ENCODE measurements at places on chromosomes 13 and 19.

DNA sequence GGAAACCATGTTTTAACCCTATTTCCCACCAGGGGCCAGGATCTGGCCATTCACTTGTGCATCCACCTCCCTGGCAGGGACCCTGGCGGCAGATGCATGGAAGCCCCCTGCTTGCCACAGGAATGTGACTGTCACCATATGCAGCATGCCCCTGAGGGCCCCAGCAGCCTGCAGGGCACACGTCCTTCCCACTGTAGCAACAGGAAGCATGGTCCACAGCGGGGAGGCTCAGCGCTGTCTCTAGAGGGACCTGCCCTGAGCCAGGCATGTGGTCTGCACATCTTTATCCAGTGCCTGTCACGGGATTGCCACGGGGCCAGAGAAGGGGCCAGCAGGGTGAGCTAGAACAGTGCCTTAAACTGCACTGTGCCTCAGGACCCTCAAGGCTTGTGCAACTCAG, 34.9 kb upstream of the MCF2L start:
- DNase-seq, result no peak

GRCh38 chr13:73687087-73687486, 447.1 kb downstream of the KLF12 start:
- DNase-seq, result no peak

DNA sequence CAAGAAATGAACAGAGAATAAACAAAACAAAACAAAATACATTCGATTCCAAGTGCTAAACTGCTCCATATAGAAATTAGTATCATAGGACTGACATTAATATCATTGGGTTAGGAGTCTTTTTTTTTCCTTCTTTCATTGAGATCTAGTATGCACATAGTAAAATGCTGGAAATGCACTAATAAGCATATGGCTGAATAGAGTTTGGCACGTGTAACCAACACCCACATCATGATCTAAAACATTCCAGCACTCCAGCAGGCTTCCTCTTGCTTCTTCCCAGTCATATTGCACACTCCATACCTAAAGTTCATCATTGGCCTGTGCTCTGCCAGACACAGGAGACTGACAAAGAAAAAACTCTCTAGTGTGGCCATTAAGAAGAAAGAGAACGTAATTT, 117.5 kb downstream of the POU4F1 start:
- no peak for DNase-seq

- no peak for DNase-seq
Observed at GRCh38 chr13:104983601-104984000, 1551.9 kb downstream of the EFNB2 start.

GRCh38 chr13:40453351-40454021, 213.0 kb downstream of the FOXO1 start:
- DNase-seq, result peak; percentile 32

- DNase-seq, result peak; percentile 95
Observed at GRCh38 chr19:56594783-56595547, at the start of gene ZNF71. TSS of gene ZNF71 (plus strand) at chr19:56595302. CDS start at chr19:56601559, 6,257 bp downstream.

- peak; percentile 44 for DNase-seq
Observed at GRCh38 chr19:46840498-46840942, 10.1 kb downstream of the AP2S1 start.

- DNase-seq, result peak; percentile 69
Observed at GRCh38 chr19:2962018-2962670, 15.2 kb upstream of the TLE6 start.

GRCh38 chr13:32212421-32212820, 102.7 kb downstream of the ZAR1L start:
- peak; percentile 69 for DNase-seq

DNA sequence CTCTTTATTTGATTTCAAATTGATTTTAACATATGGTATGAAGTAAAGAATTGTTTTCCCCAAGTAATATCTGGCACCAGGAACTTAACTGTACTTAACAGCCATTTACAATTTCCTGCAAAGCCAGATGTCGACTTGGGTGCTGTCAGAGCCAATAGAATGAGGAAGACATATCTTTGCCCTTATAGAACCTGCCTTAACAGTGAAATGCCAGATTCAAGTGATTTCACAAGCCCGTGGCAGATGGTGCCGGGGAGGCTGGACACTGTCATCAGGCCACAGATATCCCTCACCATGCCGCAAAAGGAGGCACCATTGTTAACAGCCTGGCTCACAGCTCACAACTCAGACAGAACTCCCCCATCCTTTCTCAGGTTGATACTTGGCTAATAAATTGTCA, 48.7 kb downstream of the ESD start:
- DNase-seq, result no peak

DNA sequence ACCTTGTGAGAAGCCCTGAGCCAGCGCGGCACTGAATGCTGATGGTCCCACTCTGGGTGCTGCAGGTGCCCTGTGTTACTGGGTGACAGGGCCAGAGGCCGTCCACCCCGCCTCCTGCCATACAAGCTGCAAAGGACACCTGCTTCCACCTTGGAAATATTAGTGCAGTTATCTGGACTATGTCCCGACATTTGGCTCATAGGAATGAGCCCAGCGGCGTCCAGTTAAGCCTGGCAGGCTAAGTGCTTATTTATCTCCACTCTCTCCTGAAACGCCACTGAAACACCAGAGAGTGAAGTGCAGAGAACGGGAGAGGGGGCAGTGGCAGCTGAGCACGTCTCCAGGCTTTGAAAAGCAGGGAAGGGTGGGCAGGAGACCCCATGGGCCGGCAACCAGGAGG, 145.8 kb downstream of the KDM4B start:
- DNase-seq, result no peak

DNA sequence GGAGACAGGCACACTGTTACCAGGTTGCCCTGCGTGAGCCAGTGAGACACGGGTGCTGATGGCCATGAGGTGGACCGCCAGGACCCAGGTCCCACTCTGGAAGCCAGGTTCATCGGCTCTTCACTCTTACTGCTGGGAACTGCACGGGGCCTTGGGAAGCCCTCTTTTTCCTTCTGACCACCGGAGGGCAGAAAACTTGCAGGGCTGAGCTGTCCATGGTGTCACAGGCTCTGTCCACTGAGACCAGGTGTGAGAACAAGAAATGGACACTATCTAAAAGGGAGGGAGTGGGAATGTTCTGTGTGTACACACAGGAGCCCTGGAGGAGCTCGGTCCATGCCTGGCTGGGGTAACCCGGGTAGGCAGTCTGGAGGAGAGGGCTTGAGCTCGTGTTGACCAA, 93.4 kb downstream of the UQCRFS1 start:
- no peak for DNase-seq

GRCh38 chr13:80100636-80101035, 240.3 kb downstream of the SPRY2 start:
- DNase-seq, result peak; percentile 73

DNA sequence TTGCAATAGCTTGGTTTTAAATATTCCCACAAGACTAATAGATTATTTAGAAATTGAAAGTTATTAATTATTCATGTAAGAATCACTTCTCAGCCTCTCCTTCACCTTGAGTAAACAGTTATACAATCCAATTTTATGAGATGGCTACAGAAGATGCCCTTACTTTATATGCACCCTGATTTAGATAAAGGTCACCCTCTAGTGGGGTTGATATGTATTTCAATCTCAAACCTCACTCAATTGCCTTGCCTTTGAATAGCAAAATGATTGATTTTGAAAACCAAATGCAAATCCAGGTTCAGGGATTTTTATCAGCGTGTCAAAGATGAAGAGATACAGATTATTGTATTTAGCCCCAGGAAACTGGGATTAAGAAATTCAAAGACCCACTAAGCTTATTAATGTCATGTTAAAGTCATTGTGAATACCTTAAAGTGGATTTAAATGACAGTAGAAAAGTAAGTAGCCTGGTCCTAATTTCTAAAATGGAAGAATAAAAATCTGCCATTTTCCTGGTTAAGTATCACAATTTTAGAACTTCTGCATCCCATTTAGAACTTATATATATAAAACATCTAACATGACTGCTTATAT, 305.1 kb downstream of the ITGBL1 start:
- peak; percentile 18 for DNase-seq

DNA sequence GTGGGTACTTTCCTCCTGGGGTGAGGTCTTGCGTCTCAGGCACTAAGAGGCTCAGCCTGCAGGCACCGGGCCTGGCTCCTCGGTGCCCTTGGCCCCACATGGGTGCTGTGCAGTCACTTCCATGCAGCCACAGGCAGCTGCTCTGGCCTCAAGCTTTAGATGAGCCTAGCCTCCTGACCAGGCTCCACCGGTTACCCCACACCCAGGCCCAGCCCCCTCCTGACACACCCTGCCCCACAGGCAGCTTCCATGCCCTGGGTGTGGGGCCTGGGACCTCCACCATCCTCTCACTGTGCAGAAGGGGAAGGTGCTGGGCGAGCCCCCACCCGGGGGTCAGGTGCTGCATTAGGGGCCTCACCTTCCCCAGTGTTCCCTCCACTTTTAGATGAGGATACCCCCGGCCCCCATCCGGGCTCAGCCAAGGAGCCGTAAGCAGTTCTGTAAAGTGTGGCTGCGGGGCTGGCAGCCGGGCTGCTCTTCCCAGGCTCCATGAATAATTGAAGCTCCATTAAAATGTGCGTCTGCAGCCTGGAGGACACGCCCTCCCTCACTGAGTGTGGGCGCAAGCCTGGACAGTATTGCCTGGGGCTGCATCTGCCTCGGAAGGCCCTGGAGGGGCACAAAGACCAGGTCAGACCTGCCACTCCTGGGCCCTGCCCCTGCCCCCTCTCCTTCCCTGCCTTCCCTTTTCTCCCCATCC, 72.5 kb upstream of the KCTD15 start:
- no peak for DNase-seq

- DNase-seq, result no peak
Observed at GRCh38 chr19:9580728-9581127, 3.6 kb downstream of the ZNF121 start.

- DNase-seq, result peak; percentile 1
Observed at GRCh38 chr13:29165840-29166239, 345.7 kb downstream of the MTUS2 start.

GRCh38 chr19:18093439-18094161, 4.0 kb upstream of the MAST3 start:
- no peak for DNase-seq

- DNase-seq, result no peak
Observed at GRCh38 chr19:33520048-33520643, 1.4 kb downstream of the PEPD start.

GRCh38 chr13:71017607-71018006, 849.4 kb downstream of the DACH1 start:
- DNase-seq, result no peak

DNA sequence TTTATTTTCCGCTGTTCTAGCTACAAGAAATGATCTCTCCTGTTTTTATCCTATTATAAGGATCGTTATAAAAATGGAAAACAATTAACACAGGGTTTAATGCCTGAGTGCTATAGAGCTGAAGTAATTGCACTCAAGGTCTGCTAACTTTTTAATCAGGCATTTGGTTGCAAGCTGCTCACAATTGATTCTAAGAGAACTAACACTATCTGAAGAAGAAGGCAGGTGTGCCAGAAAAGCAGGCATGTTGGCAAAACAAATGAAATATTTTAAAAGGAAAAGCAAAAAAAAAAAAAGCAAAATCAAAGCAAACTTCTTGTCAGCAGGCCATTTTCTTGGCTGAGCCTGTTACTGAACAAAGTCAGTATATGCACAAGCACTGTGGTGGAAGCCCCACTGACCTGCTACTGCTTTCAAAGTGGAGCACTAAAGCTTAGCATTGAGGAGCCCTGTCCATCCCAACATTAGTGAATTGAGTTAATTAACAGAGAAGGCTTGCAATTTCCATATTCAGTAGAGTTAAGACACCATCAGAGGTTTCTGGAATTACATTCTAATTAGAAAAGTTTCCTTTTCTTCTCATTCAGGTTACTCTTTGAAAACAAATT, 574.2 kb downstream of the PCDH9 start:
- DNase-seq, result no peak

DNA sequence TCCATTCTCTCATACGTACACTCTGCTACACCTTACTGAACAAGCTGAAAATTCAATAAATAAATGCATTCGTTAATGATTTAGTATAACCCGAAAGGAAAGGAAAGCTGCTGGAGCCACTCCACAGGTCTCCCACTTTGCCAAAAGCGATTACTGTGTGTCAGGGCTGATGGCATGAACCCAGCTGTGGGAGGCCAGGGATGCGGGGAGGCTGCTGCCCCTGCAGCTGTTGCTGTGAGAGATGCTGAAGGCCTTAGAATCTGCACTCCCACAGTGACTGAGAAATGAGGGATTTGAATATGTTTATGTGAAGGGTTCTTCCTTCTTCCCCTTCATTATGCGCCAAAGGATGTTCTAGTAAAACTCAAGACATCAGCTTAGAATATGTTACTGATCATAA, 58.7 kb upstream of the NBEA start:
- DNase-seq, result no peak

DNA sequence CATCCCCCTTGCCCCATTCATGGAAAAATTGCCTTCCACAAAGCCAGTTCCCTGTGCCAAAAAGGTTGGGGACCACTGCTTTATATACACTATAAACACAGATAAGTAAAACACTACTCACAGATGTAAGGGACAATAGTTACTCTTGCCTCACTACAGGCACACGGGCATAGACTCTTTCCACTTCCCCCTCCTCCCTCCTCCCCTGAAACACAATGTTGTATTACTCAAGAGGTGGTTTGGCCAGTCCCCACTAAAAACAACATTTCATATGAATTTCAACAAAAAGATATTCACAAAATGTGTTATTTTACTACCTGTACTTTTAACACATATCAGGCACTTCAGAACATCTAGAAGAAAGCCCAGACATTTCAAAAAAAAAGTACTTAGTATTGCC, 45.1 kb downstream of the EPSTI1 start:
- peak; percentile 44 for DNase-seq

GRCh38 chr19:1287354-1288225, 1.9 kb downstream of the EFNA2 start:
- DNase-seq, result no peak

- DNase-seq, result peak; percentile 57
Observed at GRCh38 chr19:35216016-35216832, 12.3 kb downstream of the FAM187B start.

DNA sequence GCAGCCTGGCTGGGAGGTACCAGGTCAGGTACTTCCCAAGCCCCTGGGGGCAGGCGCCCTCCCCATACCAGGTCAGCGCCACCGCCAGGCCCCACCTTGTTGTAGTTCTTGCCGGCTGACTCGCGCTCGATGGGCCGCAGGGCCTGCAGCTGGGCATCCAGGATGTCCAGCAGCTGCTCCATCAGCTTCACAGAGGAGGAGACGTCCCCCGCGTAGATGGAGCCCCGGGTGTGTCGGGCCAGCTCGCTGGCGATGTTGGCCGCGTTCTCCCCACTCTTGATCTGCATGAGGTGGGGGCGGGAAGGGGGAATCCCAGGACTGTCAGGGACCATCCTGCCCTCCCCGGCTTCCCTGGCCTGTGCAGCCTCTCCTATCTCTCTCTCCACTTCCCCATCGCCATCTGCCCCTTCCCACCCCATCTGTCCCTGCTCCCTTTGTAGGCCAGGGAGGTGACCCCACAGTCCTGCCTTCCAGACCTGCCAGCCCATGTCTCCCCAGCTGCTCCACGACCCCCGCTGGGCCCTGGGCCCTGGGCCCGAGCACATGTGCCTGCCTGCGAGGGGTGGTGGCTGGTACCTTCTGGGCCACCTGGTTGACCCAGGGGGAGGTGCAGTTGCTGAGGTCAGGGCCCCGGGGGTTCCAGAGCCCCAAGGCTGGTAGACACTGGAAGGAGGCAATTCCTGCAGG, 23.8 kb upstream of the ASF1B start:
- DNase-seq, result no peak

- no peak for DNase-seq
Observed at GRCh38 chr13:85638265-85638664, 161.0 kb downstream of the SLITRK6 start.
